ENCODE measurements at places on chromosomes 3 and 15.

GRCh38 chr3:172312001-172312400 lies 136.3 kb downstream of the GHSR start:
- no peak for DNase-seq

GRCh38 chr3:189748046-189748445 lies 116.9 kb downstream of the TP63 start:
- DNase-seq, result no peak

- no peak for DNase-seq
These were observed 234.8 kb upstream of the GADL1 start for GRCh38 chr3:31129241-31129640.

DNA sequence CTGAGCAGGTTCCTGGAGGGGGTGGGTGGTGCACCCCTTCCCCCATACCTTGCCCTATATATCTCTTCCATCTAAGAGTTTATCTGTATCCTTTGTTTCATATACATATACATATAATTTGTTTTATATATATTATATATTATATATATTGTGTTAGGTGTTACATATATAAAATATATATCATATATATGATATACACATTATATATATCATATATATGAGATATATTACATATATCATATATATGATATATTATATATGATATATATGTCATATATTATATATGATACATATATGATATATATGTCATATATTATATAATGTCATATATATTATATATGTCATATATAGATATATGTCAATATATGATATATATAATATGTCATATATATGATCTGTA lies 31.1 kb downstream of the EXD1 start:
- no peak for DNase-seq

DNA sequence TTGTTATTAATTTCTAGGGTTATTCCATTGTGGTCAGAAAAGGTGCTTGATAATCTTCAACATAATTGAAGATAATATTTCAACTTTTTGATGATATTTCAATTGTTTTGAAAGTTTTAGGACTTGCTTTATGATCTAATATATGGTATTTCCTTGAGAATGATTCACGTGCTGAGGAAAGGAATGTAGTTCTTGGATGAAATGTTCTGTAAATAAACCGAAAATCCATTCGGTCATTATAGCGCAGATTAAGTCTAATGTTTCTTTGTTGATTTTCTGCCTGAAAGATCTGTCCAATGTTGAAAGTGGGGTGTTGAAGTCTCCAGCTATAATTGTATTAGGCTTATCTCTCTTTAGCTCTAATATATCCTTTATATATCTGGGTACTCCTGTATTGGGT lies 617.5 kb upstream of the NECTIN3 start:
- DNase-seq, result no peak

GRCh38 chr15:67389975-67390374 lies 131.0 kb upstream of the C15orf61 start:
- DNase-seq, result no peak

DNA sequence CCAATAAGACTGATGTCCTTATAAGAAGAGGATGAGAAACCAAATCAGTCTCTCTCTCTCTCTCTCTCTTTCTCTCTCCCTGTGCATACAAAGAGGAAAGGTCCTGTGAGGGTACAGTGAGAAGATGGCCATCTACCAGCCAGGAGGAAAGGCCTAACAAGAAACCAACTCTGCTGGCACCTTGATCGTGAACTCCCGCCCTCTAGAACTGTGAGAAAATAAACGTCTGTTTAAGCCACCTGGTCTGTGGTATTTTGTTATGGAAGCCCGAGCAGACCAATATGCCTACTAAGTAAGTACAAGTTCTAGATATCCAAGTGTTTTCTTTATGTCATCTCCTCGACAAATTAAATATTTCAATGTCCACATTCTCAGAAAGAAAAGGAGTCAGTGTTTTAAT lies 44.9 kb upstream of the TMC3 start:
- DNase-seq, result no peak

DNA sequence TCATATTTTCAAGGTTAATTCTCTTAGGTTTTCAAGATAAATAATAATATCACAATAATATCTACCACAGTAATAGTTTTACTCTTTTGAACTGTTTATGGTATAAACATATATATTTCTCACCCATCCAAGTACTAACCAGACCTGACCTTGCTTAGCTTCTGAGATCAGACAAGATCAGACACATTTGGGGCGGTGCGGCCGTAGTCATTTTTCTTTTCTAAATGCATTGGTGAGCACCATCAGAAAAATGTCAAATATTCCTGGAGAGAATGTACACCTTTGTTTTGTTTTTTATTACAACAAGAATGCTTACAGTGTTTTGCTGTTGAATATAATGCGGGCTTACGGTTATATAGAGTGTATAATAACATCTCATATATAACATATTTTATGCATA lies 267.8 kb downstream of the ADAMTS17 start:
- no peak for DNase-seq

- no peak for DNase-seq
These were observed 10.6 kb downstream of the ARNT2 start for GRCh38 chr15:80414546-80415357.

DNA sequence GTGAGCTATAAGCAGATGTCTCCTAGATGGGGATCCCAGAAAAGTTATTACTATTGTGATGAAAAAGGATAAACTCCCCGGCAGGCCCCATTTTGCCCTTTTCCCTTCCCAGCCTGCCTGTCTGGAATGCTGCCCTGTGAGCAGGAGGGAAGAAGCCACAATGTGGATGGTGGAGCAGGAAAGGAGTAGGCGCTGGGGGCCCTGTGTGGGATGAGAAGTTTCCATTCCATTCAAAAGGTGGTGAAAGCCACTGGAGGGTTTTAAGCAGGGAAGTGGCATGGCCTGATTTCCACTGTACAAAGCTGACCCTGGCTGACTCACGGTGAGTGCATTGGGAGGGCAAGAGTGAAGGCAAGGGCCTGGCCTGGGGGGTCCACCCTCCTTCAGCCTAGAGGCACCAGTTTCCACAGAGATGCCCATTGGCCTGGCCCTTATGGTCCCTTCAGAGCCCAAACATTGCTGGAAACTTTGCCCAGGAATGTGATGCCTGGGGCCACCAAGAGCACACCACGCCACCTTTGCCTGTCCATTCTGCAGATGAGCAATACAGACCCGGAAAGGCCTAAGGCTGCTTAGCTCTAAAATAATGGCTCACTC lies 206.9 kb downstream of the RPLP1 start:
- no peak for DNase-seq

- no peak for DNase-seq
These were observed 24.0 kb downstream of the COPS2 start for GRCh38 chr15:49131403-49131802.

DNA sequence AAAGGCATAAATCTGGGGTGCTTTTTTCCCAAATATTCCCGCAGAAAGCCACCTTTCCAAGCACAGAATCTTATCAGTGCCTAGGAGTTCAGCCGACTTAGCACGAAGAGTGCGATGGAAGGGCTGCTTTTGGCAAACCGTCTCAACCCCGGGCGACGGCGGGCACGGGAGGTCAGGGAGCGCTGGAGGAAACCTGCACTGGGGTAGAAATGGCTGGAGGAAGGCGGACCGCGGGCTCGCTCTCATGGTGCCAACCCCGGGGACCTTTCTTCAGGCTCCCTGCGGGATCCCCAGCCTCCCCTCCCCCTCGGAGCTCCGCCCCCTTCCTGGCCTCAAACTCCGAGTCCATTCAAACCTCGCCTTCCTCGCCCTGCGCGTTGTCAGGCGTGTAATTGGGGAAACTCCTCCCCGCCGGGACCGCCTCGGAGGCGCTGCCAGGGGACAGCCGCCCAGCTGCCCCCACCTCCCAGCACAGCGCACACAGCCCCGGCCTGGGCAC lies at the start of gene GABRG3:
Gene GABRG3, plus strand, starts transcription at position 470 of the 499 bp plus-strand sequence.
- DNase-seq, result no peak

DNA sequence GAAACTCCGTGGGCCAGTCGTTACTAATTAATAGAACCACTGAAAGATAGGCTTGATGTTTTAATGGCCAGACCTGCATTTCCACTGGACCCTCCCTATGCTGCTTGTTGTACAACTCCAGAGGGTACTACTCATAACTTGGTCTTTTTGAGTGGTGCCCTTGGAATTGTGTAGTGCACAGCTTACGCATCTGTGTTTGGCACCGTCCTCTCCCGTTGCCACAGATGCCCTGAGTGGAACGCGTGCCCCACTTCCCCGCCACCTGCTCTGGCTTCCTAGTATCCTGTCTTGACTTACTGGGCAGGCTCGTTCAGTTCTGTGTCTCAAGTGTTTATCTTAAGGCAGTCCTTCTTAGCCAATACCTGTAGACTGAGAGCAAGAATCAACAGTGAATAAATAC lies 78.7 kb downstream of the USP13 start:
- no peak for DNase-seq

GRCh38 chr15:73832657-73833056 lies 40.7 kb upstream of the TBC1D21 start:
- no peak for DNase-seq

- DNase-seq, result no peak
These were observed 1.8 kb downstream of the HCN4 start for GRCh38 chr15:73366766-73367623.

- DNase-seq, result no peak
These were observed 6.6 kb downstream of the GPR171 start for GRCh38 chr3:151196434-151196833.

DNA sequence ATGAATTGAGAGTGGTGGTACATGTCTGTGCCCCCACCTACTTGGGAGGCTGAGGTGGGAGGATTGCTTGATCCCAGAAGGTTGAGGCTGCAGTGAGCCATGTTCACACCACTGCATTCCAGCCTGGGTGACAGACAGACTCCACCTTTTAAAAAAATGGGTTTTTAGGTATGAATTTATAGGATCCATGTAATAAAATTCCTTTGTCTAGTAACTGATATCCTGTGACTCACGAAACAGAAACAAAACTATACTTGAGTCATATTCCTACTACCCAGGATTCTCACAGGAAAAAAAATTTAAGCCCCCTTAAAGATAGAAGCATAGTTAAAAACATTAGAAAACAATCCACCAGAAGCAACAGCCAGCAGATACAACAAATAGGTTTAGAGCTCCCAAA lies 10.0 kb upstream of the CRTC3 start:
- no peak for DNase-seq

DNA sequence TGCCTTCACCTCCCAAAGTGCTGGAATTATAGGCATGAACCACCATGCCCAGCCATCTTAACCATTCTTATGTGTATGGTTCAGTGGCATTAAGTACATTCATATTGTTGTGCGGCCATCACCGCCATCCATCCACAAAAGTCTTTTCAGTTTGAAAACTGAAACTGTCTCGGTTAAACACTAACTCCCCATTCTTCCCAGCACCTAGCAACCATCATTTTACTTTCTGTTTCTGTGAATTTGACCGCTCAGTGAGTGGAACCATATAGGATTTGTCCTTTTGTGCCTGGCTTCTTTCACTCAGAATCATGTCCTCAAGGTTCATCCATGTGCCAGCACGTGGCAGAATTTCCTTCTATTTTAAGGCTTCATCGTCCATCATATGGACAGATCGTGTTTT lies 5.8 kb downstream of the MCM2 start:
- no peak for DNase-seq

DNA sequence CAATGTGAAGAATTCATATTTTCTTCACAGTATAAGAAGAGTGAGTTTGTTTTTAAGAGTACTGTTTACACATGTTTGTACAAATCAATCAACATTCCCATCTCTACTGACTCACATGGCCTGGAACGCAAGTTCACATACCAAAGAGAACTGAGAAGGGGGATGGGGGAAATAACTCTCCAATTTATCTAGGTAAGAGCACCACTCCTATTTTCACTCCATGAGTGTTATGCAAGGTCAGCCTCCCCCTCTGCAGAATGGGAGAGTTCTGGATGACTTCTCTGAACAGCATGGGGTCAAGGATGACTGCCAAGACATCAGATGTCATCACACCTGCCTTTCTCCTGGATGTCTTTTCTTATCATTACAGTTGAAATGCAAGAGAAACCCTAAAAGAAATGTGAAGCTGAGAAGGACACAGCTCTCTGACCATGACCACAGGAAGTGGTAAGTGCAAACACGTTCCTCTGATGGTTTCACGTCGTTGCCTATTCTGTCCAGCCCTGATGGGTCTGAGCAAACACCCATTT lies 95.2 kb downstream of the SEMA6D start:
- DNase-seq, result no peak

- no peak for DNase-seq
These were observed 22.6 kb downstream of the ISL2 start for GRCh38 chr15:76359152-76359551.

GRCh38 chr3:25849641-25850385 lies 59.9 kb downstream of the OXSM start:
- DNase-seq, result no peak

- DNase-seq, result no peak
These were observed 32.8 kb upstream of the OCA2 start for GRCh38 chr15:28131946-28132345.

GRCh38 chr3:130517602-130518001 lies 625 bp downstream of the COL6A6 start:
- no peak for DNase-seq

DNA sequence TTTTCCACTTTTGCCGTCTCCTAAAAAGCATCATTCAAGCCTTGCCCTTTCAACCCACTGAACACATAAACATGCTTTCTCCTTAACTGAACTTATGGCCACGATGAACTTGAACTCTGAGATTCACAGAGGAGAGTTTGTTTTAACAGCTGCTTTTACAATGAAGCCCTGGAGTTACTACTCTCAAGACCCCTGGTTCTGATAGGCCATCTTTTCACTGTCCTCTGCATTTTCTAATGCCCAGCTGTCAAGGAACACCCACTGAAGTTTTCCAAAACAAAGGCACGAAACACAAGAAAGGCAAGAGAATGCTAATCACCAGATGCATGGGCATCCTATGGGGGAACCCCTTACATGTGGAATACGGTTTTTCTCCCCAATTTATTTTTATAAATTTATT lies 100.8 kb downstream of the ADAMTS9 start:
- no peak for DNase-seq

DNA sequence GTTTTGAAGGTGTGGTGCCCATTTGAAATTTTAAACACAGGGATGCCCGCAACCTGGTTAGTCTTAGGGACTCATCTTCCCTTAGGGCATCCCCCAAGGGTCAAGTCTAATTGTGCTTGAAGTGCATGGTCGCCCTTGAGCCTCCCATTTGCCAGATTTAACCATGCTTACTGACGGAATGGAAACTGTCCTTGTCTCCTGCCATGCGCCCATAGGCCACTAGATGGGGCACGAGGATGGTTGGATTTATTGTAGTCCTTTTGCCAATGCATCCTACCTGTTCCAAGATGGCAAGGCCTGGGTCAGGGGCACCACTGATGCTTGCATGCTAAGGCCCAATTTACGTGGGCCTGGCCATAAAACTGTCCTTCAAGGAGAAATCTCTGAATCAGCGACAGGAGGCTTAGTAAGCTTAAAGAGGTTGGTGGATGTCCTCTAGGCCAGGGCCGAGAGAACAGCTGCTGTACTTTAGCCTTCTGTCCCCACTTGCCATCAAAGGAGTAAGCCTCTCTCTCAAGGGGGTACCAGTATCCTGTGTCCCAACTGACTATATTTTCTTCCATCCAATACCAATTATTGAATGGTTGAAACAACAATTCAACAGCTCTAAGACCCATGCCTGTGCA lies 355.4 kb downstream of the OTOL1 start:
- DNase-seq, result no peak

DNA sequence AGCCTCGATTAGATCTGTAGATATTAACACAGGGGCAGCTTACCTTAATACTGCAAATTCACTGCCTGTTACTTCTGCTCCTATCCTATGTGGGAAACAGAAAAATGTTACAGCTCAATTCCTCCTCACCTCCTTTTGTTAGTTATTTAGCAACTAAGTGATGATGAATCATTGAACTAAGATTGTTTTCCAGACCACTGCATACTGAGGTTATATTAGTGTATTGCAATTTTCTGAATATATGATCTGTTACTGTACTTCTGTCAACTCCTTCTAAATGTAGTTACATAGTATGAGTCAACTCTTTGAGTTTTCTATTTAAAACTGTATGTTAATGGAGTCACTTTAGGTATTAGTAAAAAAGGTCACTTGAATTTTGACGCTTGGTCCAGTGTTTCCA lies 331.5 kb upstream of the SLCO3A1 start:
- no peak for DNase-seq

Measured in NCI-H1436 treated with DMSO at 0.1 percent for 48 hours (cell line).